A549 treated with DMSO at 1 μM for 4 hours (cell line): ENCODE measurements at places on chromosomes 12 and 14. TPM values are rescaled to one million over a fixed set of nuclear protein-coding genes. Genes with fewer than 3 reads are reported as not detected.

The GCN1 gene
- total RNA-seq = 42.2 to 66.7 TPM (median 61.5 TPM) in 5 replicates

The MDP1 gene
- 27.9 to 35.3 TPM (median 29.6 TPM) in 5 replicates for total RNA-seq

The YAF2 gene
- 19.8 to 28.2 TPM (median 21.5 TPM) in 5 replicates for total RNA-seq

The MANSC1 gene
- 3.2 to 4.5 TPM (median 3.8 TPM) in 5 replicates for total RNA-seq

The TSPAN9 gene
- total RNA-seq = 16.9 to 23.2 TPM (median 21.4 TPM) in 5 replicates

The ESPL1 gene
- total RNA-seq = 15.6 to 25.1 TPM (median 20.0 TPM) in 5 replicates

The BDKRB1 gene
- 0.58 to 2.3 TPM (median 1.3 TPM) in 5 replicates for total RNA-seq

The LRFN5 gene
- total RNA-seq = not detected in 5 replicates

The STXBP6 gene
- total RNA-seq = 1.3 to 2.6 TPM (median 1.7 TPM) in 5 replicates

The RNASE3 gene
- not detected in 5 replicates for total RNA-seq

The PDZRN4 gene
- not detected in 5 replicates for total RNA-seq

The PTPN21 gene
- total RNA-seq = 7.3 to 9.7 TPM (median 8.5 TPM) in 5 replicates

The PDE3A gene
- 2.9 to 5.6 TPM (median 5.0 TPM) in 5 replicates for total RNA-seq

The ERBB3 gene
- 1.2 to 1.8 TPM (median 1.3 TPM) in 5 replicates for total RNA-seq

The LRTM2 gene
- 0.08 to 0.18 TPM in 2 of 5 replicates, not detected in the others for total RNA-seq
